Hepatocyte (in vitro differentiated cells): ENCODE measurements at places on chromosomes 12 and 14. TPM values are rescaled to one million over a fixed set of nuclear protein-coding genes. Genes with fewer than 3 reads are reported as not detected.

- H3K27me3 ChIP-seq: no peaks in the 10 kb centered on the region
- H3K27ac ChIP-seq: no peak overlapping the region
- DNase-seq: no peak
- no peaks in the 10 kb centered on the region for H3K4me1 ChIP-seq
- H3K4me3 ChIP-seq: no peak overlapping the region
- H3K36me3 ChIP-seq: no peaks in the 10 kb centered on the region
These were observed 42.2 kb downstream of the CDKL1 start for GRCh38 chr14:50354527-50354926.

The MMP14 gene
- total RNA-seq: 122 and 160 TPM in 2 replicates

DNA sequence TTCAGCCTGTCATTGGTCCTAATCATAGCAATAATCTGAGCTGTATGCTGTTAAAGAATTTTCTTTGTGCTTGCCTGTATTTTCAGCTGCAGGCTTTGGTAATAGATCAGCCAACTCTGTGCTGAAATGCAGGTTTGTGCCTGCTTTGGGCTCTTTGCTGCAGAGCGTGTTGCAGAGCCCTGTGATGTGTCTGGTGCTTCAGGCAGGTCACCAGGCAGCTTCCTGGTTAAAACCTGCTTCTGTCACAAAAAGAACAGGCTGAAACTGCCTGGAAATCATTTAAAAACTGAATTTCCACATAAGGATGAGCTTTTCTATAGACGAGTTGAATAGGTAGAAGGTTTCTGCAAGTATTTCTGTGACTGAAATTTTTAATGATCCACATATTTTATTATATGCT lies 3.1 kb downstream of the DIP2B start:
- no peaks in the 10 kb centered on the region for H3K36me3 ChIP-seq
- no peak overlapping the region for H3K27ac ChIP-seq
- no peak overlapping the region for H3K4me3 ChIP-seq
- DNase-seq: no peak
- peaks cover 43% of the 10 kb centered on the region for H3K4me1 ChIP-seq

DNA sequence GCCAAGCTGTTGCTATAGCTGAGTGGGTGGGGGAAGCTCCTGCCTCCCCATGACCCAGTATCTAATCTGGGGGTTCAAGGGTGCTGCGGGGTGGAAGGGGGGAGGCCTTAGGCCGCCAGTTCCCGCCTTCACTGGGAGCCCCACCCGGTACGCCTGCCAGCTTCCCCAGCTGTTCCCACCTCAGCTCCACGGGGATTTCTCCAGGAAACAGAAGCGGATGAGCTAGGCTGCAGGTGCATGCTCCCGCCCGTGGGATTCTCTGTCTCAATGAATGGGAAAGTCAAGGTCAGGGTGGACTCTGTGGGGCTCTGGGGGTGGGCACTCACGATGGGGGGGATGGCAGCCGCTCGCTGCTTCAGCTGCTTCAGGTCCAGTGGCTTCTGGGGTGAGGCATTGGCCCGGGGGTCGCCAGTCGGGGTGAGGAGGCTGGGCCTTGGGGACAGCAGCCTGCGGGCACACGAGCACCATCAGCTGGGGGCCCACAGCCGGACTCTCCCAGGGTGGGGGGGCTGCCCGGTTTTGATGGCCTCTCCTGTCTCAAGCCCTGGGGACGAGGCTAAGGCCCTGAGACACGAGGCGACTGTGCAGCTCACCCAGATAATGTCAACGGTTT lies 68.6 kb downstream of the RFLNA start:
- H3K4me3 ChIP-seq: no peak overlapping the region
- H3K4me1 ChIP-seq: no peaks in the 10 kb centered on the region
- no peak for DNase-seq
- H3K27ac ChIP-seq: no peak overlapping the region

The C1QL4 gene
- total RNA-seq: not detected in 2 replicates

- H3K27ac ChIP-seq: no peak overlapping the region
- no peaks in the 10 kb centered on the region for H3K4me1 ChIP-seq
- no peaks in the 10 kb centered on the region for H3K27me3 ChIP-seq
- H3K36me3 ChIP-seq: no peaks in the 10 kb centered on the region
- no peak overlapping the region for H3K4me3 ChIP-seq
These were observed 352.2 kb downstream of the FSCB start for GRCh38 chr14:44154874-44155273.

DNA sequence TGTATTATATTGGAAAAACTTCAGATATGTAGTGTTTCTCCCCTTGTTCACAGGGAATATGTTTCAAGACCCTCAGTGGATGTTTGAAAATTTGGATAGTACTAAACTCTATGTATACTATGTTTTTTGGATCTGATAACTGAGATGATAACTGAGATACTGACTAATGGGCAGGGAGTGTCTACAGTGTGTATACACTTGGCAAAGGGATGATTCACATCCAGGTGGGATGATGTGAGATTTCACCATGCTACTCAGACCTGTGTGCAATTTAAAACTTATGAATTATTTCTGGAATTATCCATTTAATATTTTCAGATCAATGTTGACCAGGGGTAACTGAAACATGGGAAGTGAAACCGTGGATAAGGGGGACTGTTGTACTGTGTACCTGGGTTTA lies 13.8 kb downstream of the RAD51B start:
- H3K4me1 ChIP-seq: no peaks in the 10 kb centered on the region
- no peaks in the 10 kb centered on the region for H3K36me3 ChIP-seq
- H3K4me3 ChIP-seq: no peak overlapping the region
- no peak for DNase-seq

GRCh38 chr14:104602933-104603325 lies 1.6 kb downstream of the TMEM179 start:
- DNase-seq: no peak
- no peak overlapping the region for H3K27ac ChIP-seq
- peaks cover 5% of the 10 kb centered on the region for H3K4me1 ChIP-seq
- H3K27me3 ChIP-seq: peaks cover 17% of the 10 kb centered on the region
- H3K4me3 ChIP-seq: no peak overlapping the region
- no peaks in the 10 kb centered on the region for H3K36me3 ChIP-seq

The NEUROD4 gene
- not detected in 2 replicates for total RNA-seq

DNA sequence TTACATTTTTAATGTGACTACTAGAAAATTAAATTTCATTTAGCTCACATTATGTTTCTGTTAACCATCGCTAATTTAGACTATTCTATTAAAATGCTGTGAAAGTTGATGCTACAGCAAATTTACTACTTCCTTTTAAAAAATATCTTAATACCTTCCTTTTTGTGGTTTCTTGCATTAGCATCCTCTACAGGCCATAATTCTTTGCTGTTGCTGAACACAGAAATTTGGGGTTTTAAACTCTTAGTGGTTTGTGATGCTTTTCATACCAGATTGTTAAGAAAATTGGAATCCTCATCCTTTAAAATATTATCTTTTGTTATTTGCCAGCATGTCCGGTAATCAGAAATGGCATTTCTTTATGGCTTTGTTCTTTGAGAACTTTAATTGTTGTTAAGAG lies 18.1 kb downstream of the WNK1 start:
- no peaks in the 10 kb centered on the region for H3K27me3 ChIP-seq
- H3K36me3 ChIP-seq: no peaks in the 10 kb centered on the region
- H3K27ac ChIP-seq: no peak overlapping the region

DNA sequence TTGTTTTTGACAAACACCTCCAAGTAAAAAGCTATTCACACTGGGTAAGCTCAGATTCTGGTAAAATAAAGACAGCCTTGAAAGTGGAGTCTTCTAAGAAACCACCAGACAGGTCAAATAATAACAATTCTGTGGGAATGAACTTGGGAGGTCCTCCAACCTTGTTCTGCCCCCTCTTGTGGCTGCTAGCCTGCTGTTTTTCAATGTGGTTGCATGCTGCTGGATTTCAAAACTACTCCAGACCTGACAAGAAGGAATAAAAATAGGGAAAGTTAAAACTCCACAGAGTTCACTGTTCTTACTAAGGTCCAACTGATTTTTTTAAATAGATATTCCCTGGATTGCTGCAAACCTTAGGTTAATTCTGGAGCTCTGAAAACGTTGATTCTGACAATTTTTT lies 32.2 kb upstream of the RIN3 start:
- no peaks in the 10 kb centered on the region for H3K4me1 ChIP-seq
- no peak overlapping the region for H3K4me3 ChIP-seq
- H3K27me3 ChIP-seq: no peaks in the 10 kb centered on the region

The SOX5 gene
- 26.4 and 26.9 TPM in 2 replicates for total RNA-seq

- H3K27ac ChIP-seq: no peak overlapping the region
- no peaks in the 10 kb centered on the region for H3K36me3 ChIP-seq
These were observed 10.7 kb downstream of the PKP2 start for GRCh38 chr12:32885831-32886230.

GRCh38 chr14:102227184-102227964 lies 77.6 kb downstream of the MOK start:
- H3K27me3 ChIP-seq: no peaks in the 10 kb centered on the region
- no peak for DNase-seq
- no peak overlapping the region for H3K27ac ChIP-seq
- no peaks in the 10 kb centered on the region for H3K4me1 ChIP-seq
- no peaks in the 10 kb centered on the region for H3K36me3 ChIP-seq
- no peak overlapping the region for H3K4me3 ChIP-seq
